ENCODE measurements at places on chromosomes 11 and 22.
A peak's percentile ranks its signal among the peaks of the same experiment; 100 is the strongest.

- H3K4me3 ChIP-seq, result no peak overlapping the region
- DNase-seq, result no peak
- H3K27ac ChIP-seq, result no peak overlapping the region
- H3K4me1 ChIP-seq, result no peaks in the 10 kb centered on the region
- H3K27me3 ChIP-seq, result no peaks in the 10 kb centered on the region
These were observed 1480.8 kb downstream of the BRD1 start for GRCh38 chr22:48346911-48347310.

- no peaks in the 10 kb centered on the region for H3K4me1 ChIP-seq
- DNase-seq, result no peak
- H3K27me3 ChIP-seq, result no peaks in the 10 kb centered on the region
- H3K36me3 ChIP-seq, result no peaks in the 10 kb centered on the region
These were observed 176.4 kb downstream of the SHANK2 start for GRCh38 chr11:71075871-71076420.

- H3K27me3 ChIP-seq, result peaks cover 12% of the 10 kb centered on the region
- peak; percentile 83 for DNase-seq
- peaks cover 6% of the 10 kb centered on the region for H3K4me1 ChIP-seq
- H3K36me3 ChIP-seq, result peaks cover 3% of the 10 kb centered on the region
These were observed 41.4 kb downstream of the DKK3 start for GRCh38 chr11:11966826-11967668.

DNA sequence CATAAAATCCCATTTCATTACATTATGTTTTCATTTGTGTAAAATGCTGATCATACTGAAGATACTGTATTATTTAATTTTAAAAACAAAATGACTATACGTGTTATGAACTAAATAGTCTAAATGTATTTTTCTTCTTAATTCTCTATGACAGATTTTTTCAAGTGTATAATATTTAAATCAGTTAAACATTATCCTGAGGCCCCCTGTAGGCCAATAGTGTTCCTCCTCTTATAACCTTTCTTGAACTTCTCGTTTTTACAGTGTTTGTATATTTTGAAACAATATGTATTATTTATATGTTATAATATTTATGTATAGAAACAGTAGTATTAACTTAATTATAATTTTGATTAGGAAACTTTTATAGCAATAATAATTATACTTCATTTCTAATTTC, 151.1 kb upstream of the CHORDC1 start:
- no peaks in the 10 kb centered on the region for H3K36me3 ChIP-seq
- H3K27me3 ChIP-seq, result no peaks in the 10 kb centered on the region
- no peak overlapping the region for H3K4me3 ChIP-seq
- H3K27ac ChIP-seq, result no peak overlapping the region
- H3K4me1 ChIP-seq, result no peaks in the 10 kb centered on the region

DNA sequence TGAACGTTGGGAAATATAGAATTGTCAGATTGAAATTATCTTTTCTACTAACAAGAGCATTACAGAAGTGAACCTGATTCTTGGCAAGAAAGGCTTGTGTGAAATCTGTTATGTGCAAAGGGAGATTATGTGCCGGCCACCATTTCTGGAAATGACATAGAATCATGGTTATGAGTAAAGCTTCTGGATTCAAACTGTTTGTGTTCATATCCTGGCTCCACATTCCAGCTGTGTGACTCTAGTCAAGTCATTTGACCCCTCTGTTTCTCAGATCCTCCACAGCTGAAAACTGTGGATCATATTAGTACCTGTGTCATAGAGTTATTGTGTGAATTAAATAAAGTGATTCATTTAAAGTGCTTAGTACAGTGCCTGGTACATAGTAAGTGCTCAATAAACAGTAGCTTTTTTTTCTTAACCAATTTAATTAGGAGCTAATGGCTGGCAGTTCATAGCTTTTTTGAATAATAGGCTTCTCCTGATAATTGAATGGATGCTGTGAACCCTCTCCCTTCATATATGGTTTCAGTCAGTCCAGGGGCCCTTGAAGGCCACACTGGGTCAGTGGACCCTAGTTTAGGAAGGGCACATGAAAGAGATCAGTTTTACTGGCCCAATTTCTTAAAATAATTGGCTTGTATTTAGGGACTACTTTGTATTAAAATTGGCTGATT, 34.6 kb downstream of the EHF start:
- no peaks in the 10 kb centered on the region for H3K36me3 ChIP-seq
- DNase-seq, result no peak

- H3K36me3 ChIP-seq, result no peaks in the 10 kb centered on the region
- no peak overlapping the region for H3K4me3 ChIP-seq
- no peak for DNase-seq
These were observed 75.3 kb downstream of the ST3GAL4 start for GRCh38 chr11:126430581-126431335.

GRCh38 chr22:27970596-27971220, 51.7 kb upstream of the PITPNB start:
- DNase-seq, result no peak
- no peak overlapping the region for H3K27ac ChIP-seq
- no peaks in the 10 kb centered on the region for H3K27me3 ChIP-seq
- H3K36me3 ChIP-seq, result peaks cover 10% of the 10 kb centered on the region

DNA sequence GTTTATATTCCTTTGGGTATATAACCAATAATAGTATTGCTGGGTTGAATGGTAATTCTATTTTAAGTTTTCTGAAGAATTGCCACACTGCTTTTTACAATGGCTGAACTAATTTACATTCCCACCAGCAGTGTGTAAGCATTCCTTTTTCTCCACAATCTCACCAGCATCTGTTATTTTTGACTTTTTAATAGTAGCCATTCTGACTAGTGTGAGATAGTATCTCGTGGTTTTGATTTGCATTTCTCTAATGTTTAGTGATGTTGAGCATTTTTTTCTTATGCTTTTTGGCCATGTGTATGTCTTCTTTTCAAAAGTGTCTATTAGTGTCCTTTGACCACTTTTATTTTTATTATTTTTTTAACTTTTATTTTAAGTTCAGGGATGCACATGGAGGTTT, 275.3 kb downstream of the METTL15 start:
- no peaks in the 10 kb centered on the region for H3K27me3 ChIP-seq
- no peak for DNase-seq
- H3K4me3 ChIP-seq, result no peak overlapping the region
- H3K4me1 ChIP-seq, result no peaks in the 10 kb centered on the region
- no peak overlapping the region for H3K27ac ChIP-seq

DNA sequence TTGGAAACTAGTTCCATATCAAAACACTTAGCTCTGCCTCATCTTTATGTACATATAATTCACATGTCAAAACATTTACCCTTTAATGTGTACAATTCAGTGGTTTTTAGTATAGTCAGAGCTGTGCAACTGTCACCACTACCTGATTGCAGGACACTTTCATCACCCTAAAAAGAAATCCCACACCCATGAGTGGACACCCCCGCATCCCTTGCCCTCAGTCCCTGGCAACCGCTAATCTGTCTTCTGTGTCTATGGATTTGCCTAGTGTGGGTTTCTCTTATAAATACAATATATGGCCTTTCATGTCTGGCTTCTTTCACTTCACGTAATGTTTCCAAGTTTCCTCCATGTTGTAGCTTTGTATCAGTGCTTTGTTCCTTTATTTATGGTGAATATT, 8.6 kb upstream of the EMID1 start:
- H3K27me3 ChIP-seq, result peaks cover 9% of the 10 kb centered on the region

DNA sequence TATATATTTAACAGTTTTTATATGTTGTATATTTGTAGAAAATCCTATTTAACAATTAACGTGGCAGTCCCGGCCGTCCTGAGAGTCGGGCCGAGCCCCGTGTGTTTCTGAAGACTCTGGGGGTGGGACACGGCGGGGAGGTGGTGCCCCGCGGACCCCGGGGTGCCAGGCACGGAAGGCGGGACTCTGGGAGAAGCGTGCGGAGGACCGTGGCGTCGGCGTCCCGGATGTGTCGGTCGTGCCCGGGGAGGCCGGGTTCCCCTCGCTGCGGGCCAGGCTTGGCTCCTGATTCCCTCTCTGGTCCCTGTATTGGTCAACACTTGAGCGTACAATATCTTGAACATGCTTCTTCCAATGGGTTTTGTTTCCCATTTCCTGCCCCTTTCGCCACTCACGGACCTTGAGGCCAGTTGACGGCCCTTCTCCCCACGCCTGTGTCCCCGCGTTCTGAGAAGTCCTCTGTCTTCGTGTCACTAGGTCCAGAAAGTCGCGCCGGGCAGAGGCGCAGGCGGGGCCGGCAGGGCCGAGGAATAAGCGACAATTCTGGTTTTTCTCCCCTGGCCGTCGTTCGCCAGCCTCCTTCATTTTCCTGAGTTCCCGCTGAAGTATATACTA, 1076.7 kb downstream of the BRD1 start:
- no peaks in the 10 kb centered on the region for H3K27me3 ChIP-seq
- no peak overlapping the region for H3K27ac ChIP-seq
- H3K4me1 ChIP-seq, result no peaks in the 10 kb centered on the region
- H3K36me3 ChIP-seq, result no peaks in the 10 kb centered on the region
- no peak for DNase-seq

DNA sequence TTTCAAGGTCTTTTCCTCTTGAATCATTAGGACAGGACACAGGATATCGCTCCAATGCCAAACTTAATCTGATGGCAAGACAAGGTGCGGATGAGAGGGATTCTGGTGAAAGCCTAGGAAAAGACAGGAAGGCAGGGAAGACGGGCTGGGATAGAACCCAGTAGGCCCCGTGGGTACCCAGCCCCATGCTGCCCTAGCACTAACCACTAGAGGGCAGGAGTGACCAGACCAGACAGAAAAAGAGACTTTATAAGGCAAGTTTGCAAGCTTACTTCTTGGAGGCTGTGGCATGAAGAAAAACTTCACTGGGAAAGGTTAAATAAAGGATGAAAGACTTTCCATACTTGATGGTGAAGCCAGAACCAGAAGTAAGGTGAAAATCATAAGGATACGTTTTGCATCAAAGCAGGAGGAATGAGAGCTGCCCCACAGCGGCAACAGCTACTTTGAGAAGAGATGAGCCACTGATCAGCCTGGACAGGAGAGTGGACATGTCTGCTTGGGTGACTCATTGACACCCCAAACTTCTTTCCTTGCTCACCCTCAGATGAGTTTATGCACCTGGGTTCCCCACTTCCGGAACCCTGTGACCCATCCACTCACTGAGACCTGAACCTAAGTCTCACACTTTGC, 39.8 kb downstream of the SYN3 start:
- no peaks in the 10 kb centered on the region for H3K36me3 ChIP-seq
- peak; percentile 47 for DNase-seq
- no peaks in the 10 kb centered on the region for H3K27me3 ChIP-seq
- no peak overlapping the region for H3K27ac ChIP-seq
- H3K4me3 ChIP-seq, result no peak overlapping the region

DNA sequence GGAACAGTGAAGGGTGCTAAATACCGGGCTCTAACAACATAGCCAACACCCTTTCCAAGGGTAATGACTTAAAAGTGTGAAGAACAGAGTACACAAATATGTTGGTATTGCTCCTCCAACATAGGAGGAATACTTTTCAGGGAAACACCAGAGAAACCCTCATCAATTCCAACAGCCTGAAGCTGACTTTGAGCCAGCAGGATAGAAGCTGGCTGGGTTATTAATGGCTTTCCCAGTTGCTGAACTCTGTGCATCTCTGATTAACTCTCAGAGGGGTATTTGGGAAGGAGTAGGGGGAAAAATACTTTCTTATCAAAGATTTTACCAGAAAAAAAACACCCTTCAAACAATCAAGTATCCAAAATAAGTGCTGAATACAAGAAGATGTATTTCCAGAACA, 95.6 kb downstream of the AMBRA1 start:
- H3K4me3 ChIP-seq, result no peak overlapping the region
- H3K4me1 ChIP-seq, result peaks cover 1% of the 10 kb centered on the region
- peaks cover 5% of the 10 kb centered on the region for H3K36me3 ChIP-seq
- no peaks in the 10 kb centered on the region for H3K27me3 ChIP-seq
- H3K27ac ChIP-seq, result no peak overlapping the region

GRCh38 chr11:133840479-133840941, 4.8 kb downstream of the SPATA19 start:
- peaks cover 3% of the 10 kb centered on the region for H3K27me3 ChIP-seq
- H3K4me1 ChIP-seq, result peaks cover 6% of the 10 kb centered on the region
- H3K4me3 ChIP-seq, result no peak overlapping the region
- H3K36me3 ChIP-seq, result no peaks in the 10 kb centered on the region
- no peak for DNase-seq
- H3K27ac ChIP-seq, result no peak overlapping the region

DNA sequence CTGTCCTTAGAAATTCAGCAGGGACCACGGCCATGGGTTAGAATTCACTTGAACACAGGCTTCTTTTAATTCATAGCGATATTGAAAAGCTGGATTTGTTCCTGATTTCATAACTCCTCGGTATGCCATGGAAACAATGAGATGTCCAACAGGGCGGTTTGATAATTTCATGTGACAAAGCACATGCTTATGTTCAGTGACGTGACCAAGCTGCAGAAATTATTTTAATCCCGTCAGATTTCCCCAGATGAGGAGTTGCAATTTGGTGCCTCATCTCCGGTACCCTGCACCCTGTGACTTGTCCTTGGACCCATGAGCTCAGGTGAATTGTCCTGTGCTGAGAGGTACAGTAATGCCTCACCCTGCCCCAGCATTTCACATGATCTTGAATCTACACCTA, 81.7 kb downstream of the C11orf91 start:
- H3K4me1 ChIP-seq, result no peaks in the 10 kb centered on the region
- peaks cover 7% of the 10 kb centered on the region for H3K27me3 ChIP-seq
- no peaks in the 10 kb centered on the region for H3K36me3 ChIP-seq
- H3K27ac ChIP-seq, result no peak overlapping the region

GRCh38 chr11:120209746-120210625, 846 bp upstream of the OAF start:
- H3K27me3 ChIP-seq, result peaks cover 65% of the 10 kb centered on the region
- no peaks in the 10 kb centered on the region for H3K36me3 ChIP-seq
- H3K27ac ChIP-seq, result peak overlapping the region; percentile 72
- DNase-seq, result peak; percentile 12
- peaks cover 14% of the 10 kb centered on the region for H3K4me1 ChIP-seq

GRCh38 chr11:110795112-110795624, 82.9 kb upstream of the ARHGAP20 start:
- H3K36me3 ChIP-seq, result no peaks in the 10 kb centered on the region
- no peak overlapping the region for H3K4me3 ChIP-seq
- DNase-seq, result no peak
- peaks cover 3% of the 10 kb centered on the region for H3K27me3 ChIP-seq
- no peak overlapping the region for H3K27ac ChIP-seq

- no peak for DNase-seq
- H3K27me3 ChIP-seq, result peaks cover 3% of the 10 kb centered on the region
- H3K36me3 ChIP-seq, result no peaks in the 10 kb centered on the region
- no peak overlapping the region for H3K4me3 ChIP-seq
- peaks cover 4% of the 10 kb centered on the region for H3K4me1 ChIP-seq
- no peak overlapping the region for H3K27ac ChIP-seq
These were observed 23.9 kb upstream of the PANX2 start for GRCh38 chr22:50146439-50147238.

- H3K36me3 ChIP-seq, result peaks cover 3% of the 10 kb centered on the region
- no peak for DNase-seq
- H3K4me1 ChIP-seq, result peaks cover 14% of the 10 kb centered on the region
- H3K4me3 ChIP-seq, result no peak overlapping the region
- no peak overlapping the region for H3K27ac ChIP-seq
- H3K27me3 ChIP-seq, result no peaks in the 10 kb centered on the region
These were observed 61.4 kb upstream of the CHRM4 start for GRCh38 chr11:46452918-46453517.

DNA sequence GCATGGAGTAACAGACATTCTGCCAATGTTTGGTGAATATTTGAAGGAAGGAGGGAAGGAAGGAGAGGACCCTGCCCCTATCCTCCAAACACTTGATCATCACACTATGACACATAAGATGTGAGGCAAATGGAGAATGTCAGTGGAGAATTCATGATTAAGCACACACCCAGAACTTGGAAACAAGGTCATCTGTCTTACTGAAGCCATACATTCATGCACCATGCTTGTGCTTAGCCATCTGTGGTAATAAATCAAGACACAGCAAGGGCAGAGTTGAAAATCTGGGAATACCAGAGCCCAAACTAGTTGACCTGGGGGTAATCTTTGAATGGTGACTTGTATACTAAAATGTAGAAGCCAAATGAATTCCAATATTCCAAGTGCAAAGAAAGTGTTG, 7.9 kb upstream of the TIMP3 start:
- no peak overlapping the region for H3K27ac ChIP-seq
- H3K27me3 ChIP-seq, result peaks cover 11% of the 10 kb centered on the region
- no peaks in the 10 kb centered on the region for H3K36me3 ChIP-seq
- H3K4me3 ChIP-seq, result no peak overlapping the region

Data from activated CD4-positive, alpha-beta T cell treated with anti-CD3 and anti-CD28 coated beads, Interleukin-2, amount 10 ng/mL, durations not matched to agents 7 days and 5 days (primary cell).